ENCODE measurements at places on chromosomes 5 and 9.

- no peak for DNase-seq
Measured at GRCh38 chr5:178542455-178542854, 47.7 kb downstream of the COL23A1 start.

GRCh38 chr9:137317718-137318511, 15.8 kb upstream of the NRARP start:
- no peak for DNase-seq

DNA sequence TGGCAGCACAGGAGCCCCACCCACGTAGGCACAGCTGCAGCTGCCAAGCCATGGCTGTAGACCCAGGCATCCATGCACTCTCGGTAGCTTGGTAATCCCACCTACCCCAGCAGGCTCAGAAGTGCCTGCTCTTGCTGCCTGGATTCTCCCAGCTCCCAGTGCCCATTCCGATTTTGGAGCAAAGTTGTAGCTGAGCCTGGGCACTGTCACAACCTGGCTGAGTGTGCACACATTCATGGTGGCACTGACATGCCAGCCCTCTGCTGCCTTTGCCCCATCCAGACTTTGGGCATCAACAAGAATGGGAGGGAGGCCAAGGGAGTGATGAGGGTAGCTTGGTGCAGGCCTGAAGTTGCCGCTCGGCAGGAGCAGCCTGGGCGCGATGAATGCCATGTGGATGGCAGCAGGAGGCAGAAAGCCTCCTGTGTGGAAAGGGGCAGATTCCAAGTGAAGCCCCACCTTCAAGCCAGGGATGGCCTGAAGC, 936.6 kb upstream of the PTPRD start:
- DNase-seq: no peak

DNA sequence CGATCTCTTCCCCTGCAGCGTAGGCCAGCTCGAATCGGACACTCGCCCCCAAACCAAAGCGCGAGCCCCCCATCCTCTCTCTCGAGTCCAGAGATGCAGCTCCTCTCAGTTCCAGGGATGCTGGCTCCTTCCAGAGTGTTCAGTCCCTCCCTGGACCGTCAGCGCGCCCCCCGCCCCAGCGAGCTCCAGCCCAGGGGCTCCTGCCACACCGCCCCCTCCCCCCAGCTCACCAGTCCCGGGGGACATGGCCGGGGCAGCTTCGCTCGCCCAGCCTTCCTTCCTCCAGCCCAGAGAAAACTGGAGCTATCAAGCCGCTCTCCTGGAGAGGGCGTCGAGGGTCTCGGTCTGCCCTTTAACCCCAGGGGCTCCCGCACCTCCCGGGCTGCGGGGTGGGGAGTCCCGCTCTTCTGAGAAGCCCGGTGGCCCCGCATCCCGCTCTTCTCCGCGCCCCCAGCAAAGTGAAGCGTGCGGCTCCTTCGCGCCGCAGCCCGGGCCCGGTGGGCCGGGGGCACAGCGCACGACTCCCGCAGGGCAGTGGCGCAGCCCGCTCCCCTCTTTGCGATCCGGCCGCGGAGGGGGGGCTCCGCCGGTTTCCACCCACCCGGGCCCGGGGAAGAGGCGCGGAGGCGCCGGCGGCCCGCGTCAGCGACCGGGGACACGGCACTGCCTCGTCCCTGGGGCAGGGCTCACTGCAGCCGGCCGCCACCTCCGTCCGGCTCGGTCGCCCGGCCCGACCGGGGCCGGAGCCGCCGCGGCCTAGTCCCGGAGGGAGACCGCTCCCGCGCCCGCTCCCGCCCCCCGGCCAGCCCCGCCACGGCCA, 587 bp downstream of the MIER3 start:
- DNase-seq: peak; percentile 14

DNA sequence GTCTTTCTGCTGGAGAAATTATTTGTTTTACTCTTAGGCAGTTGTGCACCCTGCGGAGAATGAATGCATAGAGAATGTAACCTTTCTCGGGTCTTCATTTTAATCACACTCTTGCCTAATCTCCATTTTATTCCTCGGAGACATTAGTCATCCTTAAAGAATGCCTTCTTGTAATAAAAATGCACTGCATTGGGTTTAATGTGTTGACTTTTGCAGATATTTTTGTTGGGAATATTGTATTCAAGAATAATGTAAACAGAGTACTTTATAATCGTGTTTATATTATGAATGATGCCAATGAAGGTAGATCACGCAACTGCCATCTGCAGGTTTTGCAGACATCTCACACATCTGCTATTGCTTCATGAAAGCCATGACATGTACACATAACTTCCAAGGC, 1093.9 kb upstream of the CDH6 start:
- DNase-seq: no peak

DNA sequence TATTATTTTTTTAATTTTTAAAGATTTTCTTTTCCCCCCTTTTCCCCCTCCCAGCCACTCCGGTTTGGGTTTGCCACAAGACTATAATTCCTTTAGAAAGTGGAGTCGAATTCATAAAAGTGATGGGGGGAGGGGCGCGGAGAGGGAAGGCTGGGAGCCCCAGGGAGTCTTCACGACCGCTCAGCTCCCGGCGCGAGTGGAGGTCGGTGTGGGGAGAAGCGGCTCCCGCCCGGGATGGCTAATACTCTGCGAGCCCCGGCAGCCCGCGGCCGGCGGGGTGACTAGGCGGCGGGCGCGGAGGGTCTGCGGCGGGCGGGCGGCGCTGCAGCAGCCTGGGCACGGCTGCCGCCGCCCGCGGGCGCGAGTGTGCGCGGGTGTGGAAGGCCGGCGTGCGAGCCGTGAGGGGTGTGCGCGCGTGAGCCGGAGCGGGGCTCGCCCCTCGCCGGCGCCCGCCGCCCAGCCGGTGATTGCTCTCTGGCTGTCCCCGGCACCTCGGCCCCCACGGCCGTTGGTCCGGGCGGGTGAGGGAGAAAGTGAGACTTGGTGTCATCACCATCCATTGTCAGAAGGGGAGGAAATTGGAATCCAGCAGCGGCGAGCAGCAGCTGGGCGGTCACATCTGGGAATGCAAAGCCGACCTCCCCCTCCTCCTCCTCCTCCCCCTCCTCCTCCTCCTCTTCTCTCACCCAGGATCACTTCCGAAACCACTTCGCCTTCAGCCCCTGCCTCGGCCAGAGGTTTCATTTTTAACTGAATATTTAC, at the start of gene PARP8:
Gene PARP8, plus strand, starts transcription at position 377 of the 762 bp plus-strand sequence. CDS start 459 bp downstream, outside the sequence.
- peak; percentile 43 for DNase-seq

DNA sequence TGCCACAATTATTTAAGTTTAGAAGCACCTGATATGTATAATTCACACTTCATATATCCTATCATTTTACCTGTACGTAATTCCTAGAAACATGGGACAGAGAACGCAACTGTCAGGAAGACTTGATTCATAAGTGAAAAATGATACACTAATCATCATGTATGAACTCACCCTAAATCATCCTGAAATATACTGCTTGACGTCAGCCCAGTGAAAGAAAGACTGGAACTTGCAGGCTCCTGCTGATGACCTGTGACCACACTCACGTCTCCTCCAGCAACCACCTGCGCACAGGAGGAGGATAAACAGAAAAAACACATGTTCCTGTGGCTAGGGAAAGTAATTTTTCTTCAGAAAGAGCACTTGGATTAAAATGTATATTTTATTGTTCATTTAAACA, 169.7 kb downstream of the MPDZ start:
- no peak for DNase-seq

DNA sequence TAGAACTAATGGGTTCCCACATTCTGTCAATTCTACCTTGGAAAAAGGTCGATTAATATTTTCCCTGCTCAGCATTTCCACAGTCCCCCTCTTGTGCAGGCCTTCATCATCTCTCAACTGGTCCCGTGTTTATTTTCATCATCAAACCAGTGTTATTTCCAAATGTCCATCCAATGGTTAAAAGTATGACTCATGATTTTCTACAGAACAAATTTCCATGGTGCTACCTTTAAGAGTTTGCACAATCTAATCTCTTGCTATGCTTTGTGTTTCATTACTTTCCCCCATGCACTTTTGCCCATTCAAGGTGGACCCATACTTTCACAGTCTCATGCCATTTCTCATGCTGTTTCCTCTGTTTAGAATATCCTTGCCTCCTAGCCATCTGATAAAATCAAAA, 143.7 kb downstream of the CCDC192 start:
- no peak for DNase-seq

Measured in T-helper 9 cell (primary cell).